ENCODE measurements at places on chromosomes 12 and 14.
A peak's percentile ranks its signal among the peaks of the same experiment; 100 is the strongest.

DNA sequence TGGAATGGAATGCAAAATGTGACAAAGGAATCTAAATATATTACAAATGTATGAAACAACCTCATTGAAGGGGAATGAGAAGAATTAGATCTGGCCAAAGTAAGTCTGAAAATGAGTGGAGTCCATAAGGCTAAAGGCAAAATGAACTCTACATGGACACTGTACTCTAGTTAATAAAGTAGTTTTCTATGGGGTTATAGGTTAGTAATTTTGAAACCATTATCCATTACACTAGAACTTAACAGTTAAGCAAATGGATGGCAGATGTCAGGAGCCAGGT is 222.1 kb downstream of the NUAK1 start:
- DNase-seq = no peak

- DNase-seq = no peak
These were observed 110.4 kb downstream of the ZFP36L1 start for GRCh38 chr14:68682166-68683103.

- DNase-seq = no peak
These were observed 243.7 kb downstream of the PAX9 start for GRCh38 chr14:36905272-36905888.

- no peak for DNase-seq
These were observed 23.2 kb downstream of the NGDN start for GRCh38 chr14:23492618-23493272.

DNA sequence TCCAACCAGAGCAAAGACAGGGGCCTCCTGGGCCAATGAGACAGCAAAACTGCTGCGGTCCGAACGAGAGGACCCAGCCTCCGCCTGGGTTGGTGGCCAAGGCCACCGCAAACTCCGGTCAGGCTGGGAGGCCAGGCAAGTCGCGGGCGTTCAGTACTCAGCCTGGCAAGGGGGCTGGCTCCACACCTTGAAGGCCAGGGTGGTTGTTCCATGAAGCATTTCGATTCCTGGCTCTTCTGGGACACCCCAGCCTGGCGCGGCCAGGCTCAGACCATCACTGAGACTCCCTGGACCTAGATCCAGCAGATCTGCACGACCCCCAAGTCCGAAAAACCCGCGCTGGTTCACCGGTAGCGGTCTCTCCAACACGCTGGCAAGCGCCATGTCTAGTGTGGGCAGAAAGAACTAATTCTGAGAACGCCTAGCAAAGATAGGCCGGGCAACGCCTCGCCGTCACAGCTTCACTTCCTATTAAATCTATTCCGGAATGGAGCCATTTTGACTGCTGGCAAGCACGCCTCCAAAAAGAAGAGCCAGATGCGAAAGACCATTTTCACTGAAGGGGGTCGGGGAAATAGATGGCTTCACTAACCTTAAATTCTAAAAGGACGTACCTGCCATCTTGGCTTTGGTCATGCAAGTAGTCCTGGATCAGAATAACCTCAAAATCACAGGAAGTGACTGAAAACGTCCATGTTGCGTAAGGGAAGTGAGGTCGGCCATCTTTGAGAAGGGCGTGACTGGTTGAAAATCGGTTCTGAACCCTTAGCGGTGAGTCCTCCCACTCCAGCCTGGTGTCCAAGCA is at the start of gene PSMB5:
Gene PSMB5 (minus strand): TSS at position 403 of the 805 bp plus-strand sequence. CDS start 19 bp downstream, at position 384.
- DNase-seq = peak; percentile 83

GRCh38 chr12:104672501-104673265 is 215.9 kb downstream of the CHST11 start:
- DNase-seq = no peak

GRCh38 chr14:68636597-68636996 is 156.3 kb downstream of the ZFP36L1 start:
- DNase-seq = no peak

DNA sequence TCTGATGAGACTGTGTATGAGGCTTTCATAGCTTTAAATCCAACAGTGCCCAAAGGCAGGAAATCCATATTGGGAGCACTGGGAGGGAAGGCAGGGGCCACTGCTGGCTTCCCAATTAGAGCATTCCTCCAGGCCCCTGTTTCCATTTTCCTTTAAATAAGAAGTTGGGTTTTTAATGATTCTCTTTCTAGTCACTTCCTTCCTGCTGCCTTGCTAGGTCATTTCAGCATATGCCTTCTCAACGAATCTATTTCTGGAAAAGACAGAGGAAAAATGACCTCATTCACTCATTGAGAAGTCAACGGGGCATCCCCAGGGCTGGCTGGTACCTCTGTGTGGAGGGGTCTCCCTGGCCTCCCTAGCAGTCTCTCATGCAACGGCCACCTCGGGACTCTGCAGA is 43.5 kb downstream of the IGF1 start:
- no peak for DNase-seq

DNA sequence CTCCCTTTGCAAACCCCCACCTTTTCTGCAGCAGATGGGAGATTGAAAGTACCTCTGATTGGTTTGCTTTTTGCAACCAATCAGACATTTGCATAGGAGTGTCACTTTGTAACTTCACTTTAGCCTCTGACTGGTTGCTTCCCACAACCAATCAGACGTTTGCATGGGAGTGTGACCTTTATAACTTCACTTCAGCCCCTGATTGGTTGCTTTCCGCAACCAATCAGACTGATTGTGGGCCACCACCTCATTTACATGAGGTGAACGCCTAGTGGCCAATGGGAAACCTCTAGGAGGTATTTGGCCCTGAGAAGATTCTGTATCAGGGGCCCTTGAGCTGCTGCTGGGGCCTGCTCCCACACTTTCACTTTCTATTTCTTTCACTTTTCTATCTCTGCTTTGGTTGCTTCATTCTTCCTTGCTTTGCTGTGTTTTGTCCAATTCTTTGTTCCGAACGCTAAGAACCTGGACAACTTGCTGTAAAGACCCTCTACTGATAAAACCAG is 106.0 kb upstream of the PRICKLE1 start:
- no peak for DNase-seq

DNA sequence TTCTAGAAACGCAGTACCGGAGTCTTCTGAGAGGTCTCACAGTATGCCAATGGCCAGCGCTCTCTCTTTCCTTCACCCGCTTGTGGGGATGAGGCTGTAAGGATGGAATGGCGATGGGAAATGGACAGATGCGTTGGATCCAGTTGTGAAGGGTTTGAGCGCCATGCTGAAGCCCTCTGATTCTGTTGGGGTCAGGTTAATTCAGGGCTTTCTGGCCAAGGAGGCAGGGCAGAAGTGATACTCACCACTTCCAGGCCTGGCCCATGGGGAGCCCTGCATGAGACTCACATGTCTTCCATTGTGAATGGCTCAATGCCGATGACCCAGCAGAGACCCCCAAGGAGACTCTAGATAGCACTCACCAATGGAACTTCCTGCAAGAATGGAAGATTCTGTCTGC is 114.3 kb downstream of the BCL11B start:
- DNase-seq = no peak

- no peak for DNase-seq
These were observed 28.9 kb upstream of the PLEKHG3 start for GRCh38 chr14:64675312-64675711.

- DNase-seq = no peak
These were observed 86.3 kb downstream of the KIF26A start for GRCh38 chr14:104224506-104225277.

DNA sequence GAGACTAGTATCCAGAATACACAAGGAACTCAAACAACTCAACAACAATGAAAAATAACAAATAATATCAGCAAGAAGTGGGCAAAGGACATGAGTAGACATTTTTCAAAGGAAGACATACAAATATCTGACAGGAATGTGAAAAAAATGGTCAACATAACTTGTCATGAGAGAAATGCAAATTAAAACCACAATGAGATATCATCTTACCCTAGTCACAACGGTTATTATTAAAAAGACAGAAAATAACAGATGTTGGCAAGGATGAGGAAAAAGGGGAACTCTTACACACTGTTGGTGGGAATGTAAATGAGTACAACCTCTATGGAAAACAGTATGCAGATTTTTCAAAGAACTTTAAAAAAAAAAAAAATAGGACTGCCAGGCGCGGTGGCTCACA is 20.4 kb downstream of the VWF start:
- no peak for DNase-seq

GRCh38 chr12:70535896-70536374 is 101.3 kb downstream of the PTPRB start:
- no peak for DNase-seq

GRCh38 chr12:66397574-66398290 is 95.4 kb downstream of the HELB start:
- DNase-seq = no peak

DNA sequence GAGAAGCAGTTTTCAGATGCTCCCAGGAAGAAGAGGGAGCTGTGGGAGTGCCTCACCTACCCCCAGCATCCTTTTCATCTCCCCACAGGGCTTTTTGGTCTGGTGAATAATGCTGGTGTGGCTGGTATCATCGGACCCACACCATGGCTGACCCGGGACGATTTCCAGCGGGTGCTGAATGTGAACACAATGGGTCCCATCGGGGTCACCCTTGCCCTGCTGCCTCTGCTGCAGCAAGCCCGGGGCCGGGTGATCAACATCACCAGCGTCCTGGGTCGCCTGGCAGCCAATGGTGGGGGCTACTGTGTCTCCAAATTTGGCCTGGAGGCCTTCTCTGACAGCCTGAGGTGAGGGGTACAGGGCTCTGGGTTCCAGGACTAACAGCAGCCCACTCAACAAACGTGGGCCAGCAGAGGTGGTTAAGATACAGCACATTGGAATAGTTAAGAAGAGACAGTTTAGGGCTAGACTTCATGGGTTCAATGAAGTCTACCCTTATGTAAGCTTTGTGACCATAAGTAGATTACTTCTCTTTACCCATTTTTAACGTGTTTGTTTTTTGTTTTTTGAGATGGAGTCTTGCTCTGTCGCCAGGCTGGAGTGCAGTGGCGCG is 1.5 kb downstream of the RDH5 start:
- DNase-seq = no peak

- DNase-seq = no peak
These were observed 12.8 kb downstream of the RITA1 start for GRCh38 chr12:113198296-113198695.

DNA sequence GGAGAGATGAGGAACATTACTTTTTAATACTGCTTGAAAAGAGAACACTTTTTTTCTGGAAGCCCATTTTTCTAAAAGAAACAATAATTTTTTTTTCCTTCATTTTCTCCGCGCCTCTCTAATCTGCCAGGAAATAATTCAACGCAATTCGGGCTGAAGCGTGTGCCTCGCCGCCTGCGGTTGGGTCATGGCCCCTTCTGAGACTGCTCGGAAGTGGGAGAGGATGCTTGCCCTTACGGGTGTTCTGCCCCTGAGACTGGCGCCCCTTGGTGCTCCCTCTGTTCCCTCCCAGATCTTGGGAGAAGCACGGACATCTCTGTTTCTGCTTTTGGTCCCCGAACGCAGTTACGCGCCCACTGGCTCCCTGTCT is 332 bp upstream of the TBC1D30 start:
- DNase-seq = no peak

GRCh38 chr14:77580964-77581505 is 35.4 kb downstream of the SPTLC2 start:
- DNase-seq = no peak

DNA sequence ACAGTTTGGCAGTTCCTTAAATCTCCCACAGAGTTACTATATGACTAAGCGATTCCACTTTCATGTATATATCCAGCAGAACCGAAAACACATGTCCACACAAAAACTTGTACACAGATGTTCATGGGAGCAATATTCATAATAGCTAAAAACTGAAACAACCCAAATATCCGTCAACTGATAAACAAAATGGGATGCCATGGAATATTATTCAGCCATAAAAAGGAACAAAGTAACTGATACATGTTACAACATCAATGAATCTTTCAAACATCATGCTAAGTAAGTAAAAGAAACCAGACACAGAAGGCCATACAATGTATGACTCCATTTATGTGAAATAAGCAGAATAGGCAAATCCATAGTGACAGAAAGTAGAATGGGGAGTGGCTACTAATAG is 80.2 kb upstream of the GPHB5 start:
- DNase-seq = no peak

DNA sequence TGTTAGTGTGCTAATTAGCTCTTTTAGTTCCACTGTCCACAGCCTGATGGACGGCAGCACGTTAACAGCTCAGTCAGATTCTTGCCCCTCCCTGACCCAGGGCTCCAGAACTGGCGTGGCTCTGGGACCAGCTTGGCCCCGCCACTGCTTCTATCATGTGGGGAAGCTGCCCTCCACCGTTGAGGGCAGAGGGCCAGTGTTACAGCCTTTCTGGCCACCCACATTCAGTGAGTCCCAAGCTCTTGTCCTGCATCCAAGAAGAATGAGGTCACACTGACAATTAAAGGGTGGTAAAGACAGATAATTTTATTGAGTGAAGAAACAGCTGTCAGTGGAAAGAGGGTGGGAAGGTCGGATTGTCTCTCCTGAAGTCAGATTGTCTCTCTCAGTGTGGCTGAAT is 36.9 kb downstream of the BCL2L14 start:
- no peak for DNase-seq

- DNase-seq = no peak
These were observed 78.0 kb upstream of the MDM1 start for GRCh38 chr12:68410018-68410660.

GRCh38 chr12:54220092-54220557 is 31.3 kb upstream of the SMUG1 start:
- DNase-seq = no peak

DNA sequence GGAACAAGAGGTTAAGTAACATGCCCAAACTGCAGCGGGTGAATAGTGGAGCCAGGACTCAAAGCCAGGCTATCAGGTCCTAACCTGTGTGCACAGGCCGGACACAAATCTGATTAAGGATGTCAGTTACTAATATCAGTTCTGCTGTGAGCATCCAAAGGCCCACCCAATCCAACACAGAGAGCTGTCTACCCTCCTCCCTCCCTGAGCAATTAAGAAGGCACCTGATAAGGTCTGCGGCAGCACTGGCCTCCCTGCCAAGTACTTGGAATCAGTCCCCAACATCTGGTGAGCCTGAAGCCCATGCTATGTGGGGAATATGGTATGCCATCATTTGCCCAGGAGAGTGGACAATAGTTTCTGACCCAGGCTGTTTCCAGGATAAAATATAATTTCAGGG is 3.9 kb downstream of the HEBP1 start:
- DNase-seq = no peak

DNA sequence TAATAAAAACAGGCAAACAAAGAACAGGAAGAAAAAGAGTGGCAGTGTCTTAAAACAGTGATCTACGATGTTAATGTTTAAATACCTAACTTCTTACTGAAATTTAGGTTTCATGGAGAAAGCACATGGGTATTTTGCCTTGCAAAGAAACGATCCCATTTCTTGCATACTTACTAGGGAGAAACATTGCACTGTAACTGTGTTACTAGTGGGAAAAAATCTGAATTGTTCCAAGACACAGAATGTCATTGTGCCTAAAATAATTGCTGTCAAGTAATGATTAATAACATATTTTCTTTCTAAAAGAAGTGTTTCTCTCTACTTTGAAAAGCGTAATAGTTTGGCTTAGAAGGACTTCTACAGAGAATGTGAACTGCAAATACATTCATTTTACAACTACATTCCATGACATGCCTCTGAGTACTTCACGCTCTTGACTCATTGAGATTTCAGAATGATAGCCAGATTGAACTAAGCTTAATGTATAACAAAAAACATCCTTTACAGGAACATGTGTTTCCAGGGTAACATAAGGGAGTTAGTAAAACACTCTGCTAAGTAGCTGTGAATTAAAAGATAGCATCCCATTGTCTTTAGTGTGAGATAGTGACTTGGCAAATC is 256.2 kb upstream of the CPNE8 start:
- DNase-seq = no peak

GRCh38 chr14:89628521-89628920 is 211.5 kb upstream of the FOXN3 start:
- no peak for DNase-seq

Data from activated CD8-positive, alpha-beta memory T cell treated with anti-CD3 and anti-CD28 coated beads for 4 hours (primary cell).